Activated CD4-positive, alpha-beta T cell treated with anti-CD3 and anti-CD28 coated beads, Interleukin-2, amount 10 ng/mL, durations not matched to agents 7 days and 5 days (primary cell): ENCODE measurements at places on chromosomes 16 and 17.

- DNase-seq = no peak
These were observed 232.5 kb upstream of the ZFHX3 start for GRCh38 chr16:73280388-73280787.

DNA sequence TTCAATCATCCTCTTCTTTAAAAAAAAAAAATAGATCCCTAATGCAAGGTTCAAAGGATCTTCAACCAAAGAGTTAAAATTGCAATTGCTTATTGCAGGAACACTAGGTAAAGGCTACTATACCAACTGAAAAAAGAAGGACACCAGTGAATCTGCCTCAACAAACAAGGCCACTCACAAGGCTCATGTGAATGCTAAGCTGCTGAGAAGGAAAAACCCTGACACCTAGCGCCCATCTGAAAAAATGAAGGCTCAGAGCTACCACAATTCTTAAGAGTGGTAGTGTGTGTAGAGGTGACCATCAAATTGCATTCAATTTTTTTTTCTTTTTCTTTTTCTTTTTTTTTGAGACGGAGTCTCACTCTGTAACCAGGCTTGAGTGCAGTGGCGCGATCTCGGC, 201.6 kb upstream of the C17orf78 start:
- no peak for DNase-seq

- DNase-seq = no peak
These were observed 1111.8 kb upstream of the EEF2KMT start for GRCh38 chr16:6209355-6209930.

DNA sequence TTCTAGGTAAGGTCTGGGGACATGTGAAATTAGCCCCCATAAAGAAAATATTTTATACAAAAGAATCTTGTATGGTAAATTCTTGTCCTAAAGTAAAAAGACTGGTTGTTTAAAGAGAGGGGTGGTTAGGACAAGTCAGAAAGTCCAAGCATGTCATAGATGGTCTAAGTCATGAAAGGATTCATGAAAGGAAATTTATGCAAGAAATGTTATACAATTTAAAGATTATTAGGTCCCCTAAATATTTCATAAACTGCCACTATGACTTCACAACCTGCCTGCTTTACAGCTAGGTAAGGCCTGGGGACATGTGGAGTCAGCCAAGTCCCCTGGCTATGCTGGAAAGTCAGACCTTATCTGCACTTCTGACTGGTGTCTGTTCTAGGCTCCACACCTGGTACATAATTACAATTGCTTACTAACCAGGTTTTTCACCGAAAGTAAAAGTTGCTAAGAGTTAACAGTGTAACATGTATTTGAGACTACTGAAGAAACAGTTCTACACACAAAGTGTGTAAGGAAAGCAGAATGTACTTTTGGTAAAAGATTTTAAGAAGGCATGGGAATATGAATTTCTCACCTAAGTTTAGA, 17.0 kb downstream of the N4BP1 start:
- no peak for DNase-seq

DNA sequence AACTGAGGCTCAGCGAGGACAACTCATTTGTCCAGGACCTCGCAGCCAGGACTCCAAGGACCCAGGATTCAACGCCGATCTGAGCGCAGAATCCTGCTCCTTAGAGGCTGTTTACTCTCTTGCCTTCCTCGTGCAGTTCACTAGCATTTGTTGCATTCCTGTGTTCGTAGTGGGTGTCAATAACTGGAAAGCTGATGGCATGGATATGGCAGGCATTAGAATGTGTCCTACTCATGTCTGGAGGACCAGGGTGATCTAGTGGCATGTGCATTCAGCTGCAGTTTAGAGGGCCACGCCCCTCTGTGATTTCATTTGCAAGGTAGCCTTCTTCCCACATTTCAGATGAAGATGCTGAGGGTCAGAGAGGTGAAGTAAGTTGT, 510 bp downstream of the CRISPLD2 start:
- no peak for DNase-seq
